NCI-H1436 (cell line): ENCODE measurements at places on chromosomes 6 and 20.

DNA sequence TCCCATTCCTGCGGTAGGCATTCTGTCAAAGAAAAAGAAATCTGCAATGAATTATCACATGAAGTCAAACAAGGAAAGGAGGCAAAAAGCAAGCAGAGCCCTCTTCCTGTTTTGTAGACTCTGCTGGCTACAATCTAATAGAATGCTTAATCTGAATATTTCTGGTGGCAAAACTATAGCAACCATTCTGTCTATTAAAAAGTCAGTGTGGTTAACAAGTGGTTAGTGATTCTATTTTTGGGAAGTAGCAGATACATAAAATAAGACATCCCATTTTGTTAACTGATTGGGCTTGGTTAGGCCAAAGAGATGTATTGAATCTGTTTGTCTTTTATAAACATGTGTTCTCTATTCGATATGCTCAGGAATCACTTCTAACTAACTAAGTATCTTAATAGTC, 442.3 kb downstream of the CDC5L start:
- DNase-seq = no peak

- DNase-seq = no peak
These were observed 117.9 kb downstream of the ISM1 start for GRCh38 chr20:13338999-13339411.

DNA sequence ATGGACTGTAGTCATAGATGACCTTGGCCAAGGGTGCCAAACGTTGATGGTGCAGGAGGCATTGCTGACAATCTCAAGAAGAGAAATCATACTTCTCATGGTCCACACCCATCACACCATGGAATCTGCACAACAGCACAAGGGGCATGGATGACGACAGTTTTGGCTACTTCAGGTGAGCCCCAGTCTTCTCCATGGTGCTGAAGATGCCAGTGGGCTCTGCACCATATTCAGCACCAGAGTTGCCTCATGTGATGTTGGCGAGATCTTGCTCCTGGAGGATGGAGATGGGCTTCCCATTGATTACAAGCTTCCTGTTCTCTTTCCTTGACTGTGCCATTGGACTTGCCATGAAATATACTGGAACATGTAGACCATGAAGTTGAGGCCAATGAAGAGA, 188.9 kb downstream of the NRN1 start:
- DNase-seq = no peak

DNA sequence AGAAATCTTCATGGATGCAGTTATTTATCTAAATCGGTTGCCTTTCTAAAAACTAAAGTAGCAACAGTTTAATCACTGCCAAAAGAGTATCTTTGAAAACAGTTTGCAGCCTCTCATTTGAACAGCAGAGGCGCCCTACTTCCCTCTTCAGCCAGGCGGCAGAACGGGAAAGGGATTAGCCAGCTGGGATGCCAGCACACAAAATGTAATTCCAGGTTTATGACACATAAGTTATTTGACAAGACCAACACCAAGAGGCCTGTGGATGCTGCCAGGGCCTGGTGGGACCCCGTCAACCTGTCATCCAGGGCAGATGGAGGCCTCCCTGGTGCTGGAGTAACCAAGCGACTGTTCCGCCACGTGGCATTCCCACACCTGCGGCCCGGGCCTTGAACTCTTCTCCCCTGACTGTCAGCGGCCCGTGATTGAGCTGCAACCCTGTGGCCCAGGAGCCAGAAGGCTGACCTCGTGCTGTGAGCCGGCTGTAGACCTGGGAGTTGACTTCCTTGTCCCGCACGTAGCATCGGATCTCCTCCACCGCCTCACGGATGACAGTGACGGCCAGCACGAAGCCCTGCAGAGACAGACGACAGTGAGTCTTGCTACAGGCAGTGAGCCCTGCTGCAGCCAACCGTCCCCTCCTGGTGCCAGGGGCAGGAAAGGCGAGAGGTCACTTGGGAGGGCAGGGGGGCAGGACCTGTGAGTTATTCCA, 55.5 kb downstream of the ATP9A start:
- DNase-seq = no peak

DNA sequence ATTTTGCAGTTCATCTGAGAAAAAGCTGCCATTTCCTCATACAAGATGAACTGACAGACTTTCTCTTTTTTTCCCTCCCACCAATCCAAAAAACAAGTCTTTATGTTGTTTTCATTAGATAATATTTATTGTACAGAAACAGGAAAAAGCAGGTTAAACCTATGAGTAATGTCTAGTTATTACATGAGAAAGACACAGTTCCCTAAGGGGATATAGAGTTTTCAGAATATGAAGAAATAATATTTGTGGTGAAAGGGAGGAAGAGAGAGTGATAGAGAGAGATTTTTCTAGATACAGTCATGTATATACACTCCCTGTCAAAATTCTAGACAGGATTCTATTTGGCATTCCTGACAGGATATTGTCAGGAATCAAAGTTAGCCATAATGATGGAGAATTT, 392.4 kb downstream of the BMP2 start:
- no peak for DNase-seq

DNA sequence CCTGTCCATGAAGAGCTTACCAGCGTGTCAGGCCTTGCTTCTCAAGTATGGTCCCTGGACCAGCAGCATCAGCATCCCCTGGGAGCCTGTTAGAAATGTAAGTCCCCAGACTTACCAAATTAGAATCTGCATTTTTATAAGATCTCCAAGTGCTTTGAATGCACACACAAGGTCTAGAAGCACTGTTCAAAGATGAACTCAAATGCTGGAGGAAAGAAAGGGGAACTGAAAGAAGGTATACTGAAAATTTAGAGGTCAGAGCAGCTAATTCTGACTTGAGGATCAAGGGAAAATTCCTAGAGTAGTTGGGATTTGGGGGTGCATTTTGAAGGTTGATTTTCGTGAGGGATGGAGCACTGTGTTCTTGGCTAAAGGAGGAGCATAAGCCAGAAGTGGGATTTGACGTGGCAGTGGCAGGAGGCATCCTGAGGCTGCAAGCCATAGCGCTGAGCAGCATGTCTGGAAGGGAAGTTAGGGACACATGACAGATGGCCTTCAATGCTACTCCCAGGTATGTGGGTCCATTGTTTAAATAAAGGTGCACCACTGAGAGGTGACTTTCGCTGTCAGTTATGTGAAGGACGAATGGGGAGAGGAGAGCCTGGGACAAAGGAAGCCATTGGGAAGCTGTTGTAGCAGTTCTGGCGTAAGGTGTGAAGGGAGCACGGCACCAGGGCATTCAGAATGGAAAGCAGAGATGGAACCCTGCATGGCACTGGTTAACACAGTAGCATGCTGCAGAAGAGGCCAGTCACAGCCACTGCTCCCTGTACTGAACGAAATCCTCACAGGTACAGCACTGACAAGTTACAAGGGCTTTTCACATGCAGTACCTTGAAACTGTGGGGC, 36.2 kb downstream of the ARMC2 start:
- no peak for DNase-seq

DNA sequence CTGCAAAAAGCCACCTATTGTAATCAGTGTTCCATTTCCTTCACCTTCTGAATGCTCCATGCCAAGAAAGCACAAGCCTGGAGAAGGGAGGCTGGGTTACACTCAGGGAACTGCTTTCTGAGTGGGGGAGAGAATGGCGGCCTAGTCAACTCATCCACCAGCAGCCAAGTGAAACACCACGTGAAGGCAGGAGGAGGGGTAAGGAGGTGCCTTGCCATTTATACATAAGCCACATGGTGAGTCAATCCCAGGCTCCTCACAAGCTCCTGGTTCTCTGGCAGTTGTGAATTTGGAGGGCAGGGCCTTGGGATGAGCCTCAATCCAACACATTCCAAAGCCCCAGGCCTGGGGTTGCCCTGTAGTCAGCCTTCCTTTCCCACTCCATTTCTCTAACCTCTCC, 149.4 kb downstream of the CD24 start:
- DNase-seq = no peak

GRCh38 chr6:157128235-157128775, 195.0 kb downstream of the TMEM242 start:
- DNase-seq = no peak

GRCh38 chr6:126010040-126010439, 23.7 kb downstream of the TRMT11 start:
- DNase-seq = no peak

GRCh38 chr6:34179106-34179720, 33.3 kb upstream of the GRM4 start:
- no peak for DNase-seq
